ENCODE measurements at places on chromosomes 12 and 14.

- DNase-seq, result no peak
These were observed 56.2 kb downstream of the SSPN start for GRCh38 chr12:26251600-26251999.

- DNase-seq, result no peak
These were observed 6.9 kb downstream of the CFAP251 start for GRCh38 chr12:121925358-121925695.

DNA sequence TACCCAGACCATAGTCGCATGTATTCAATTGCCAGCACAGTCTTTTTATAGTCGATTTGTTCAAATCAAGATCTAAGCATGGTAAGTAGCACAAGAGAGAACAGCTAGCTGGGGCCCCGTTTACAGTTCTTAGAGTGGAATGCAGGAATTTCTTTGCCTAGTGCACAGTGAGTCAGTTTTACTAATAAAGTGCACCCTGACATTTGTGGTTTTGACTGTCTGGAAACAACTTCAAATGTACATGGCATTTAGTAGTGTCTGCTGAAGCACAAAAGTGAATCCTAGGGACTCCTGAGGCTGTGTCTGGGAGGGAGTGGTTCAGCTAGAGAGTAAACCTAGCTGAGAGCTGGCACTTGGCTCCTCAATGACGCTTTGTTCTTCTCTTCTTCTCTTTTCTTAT, 64.9 kb downstream of the TMX1 start:
- no peak for DNase-seq

- DNase-seq, result no peak
These were observed 143.6 kb downstream of the DUSP6 start for GRCh38 chr12:89208661-89209096.

DNA sequence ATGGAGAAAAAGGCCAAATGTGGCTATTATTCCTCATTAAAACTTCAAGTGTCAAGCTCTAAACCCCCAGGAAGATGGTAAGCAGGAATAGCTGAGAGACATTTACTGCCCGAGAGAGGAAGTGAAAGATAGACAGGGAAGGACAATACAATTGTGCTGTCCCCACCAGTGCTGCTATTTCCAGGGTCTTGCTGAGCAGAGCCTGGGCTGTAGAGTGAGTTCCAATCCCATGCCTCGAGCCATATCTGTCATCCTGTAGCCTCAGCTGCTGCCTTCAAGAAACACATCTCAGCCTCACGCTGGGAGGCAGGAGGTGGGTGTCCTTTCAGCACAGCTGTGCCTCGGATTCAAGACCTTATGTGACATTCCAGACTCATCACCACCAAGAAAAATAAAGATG, 114.0 kb downstream of the RPAP3 start:
- no peak for DNase-seq

DNA sequence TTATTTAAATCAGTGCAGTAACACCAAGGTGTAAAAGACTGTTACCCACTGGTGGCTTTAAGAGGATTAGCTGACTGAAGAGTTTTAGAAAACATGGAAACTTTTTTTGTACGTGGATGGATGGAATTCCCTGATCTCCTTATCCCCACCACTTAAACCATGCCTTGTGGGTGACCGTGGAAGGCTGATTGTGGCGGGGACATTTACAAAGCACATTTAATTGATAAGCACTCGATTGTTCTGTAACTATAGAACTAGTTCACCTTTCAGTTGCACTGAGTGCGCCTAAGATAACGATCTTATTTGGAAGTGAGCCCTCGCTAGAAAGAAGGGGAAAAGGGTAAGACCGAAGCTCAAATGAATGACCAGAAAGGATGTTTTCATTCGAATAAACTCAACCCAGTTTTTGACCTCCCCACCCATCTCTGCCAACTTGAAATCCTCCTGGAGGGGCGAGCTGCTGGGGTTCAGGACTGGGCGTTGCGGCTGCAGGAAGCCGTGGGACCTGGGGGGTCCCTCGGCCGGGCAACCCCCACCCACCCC, 688 bp upstream of the RASSF3 start:
- DNase-seq, result no peak

GRCh38 chr12:21911832-21912231, 29.4 kb downstream of the ABCC9 start:
- no peak for DNase-seq

- peak; percentile 94 for DNase-seq
These were observed at the start of gene PPTC7 for GRCh38 chr12:110583137-110584059. TSS of gene PPTC7 (minus strand) at chr12:110583318. CDS start at chr12:110583031, 287 bp downstream.

DNA sequence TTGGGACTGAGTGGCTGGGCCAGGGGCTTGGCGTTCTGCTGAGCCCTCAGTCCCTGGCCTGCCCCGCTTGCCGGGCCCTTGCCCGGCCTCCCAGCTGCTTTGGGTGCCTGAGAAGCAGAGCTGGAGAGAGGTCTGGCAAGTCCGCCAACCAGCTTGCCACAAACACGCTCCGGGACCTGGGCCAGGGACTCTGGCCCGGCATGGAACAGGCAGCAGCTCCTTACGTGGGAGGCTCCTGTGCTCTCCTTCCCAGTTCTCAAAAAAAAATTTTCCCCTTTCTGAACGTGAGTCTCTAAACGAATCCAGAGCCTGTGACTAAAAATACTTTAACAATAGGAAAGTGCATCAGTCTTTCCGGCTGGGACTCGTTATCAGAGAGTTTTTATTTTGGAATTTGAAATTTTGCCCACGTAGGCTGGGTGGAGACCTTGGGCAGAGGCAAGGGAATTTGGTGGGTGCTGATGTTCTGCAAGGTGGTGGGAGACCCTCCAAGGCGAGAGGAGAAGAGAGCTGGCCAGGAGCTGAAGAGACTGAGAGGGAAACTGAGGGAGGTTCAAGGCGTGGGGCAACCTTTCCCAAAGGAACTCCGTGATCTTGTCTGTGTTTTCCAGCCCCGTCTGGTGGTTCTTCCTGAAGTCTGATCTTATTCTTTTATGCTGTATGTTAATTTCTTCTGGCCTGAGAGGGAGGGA, 6.8 kb upstream of the NR4A1 start:
- DNase-seq, result no peak

GRCh38 chr12:125852116-125852515, 786.9 kb downstream of the AACS start:
- no peak for DNase-seq

DNA sequence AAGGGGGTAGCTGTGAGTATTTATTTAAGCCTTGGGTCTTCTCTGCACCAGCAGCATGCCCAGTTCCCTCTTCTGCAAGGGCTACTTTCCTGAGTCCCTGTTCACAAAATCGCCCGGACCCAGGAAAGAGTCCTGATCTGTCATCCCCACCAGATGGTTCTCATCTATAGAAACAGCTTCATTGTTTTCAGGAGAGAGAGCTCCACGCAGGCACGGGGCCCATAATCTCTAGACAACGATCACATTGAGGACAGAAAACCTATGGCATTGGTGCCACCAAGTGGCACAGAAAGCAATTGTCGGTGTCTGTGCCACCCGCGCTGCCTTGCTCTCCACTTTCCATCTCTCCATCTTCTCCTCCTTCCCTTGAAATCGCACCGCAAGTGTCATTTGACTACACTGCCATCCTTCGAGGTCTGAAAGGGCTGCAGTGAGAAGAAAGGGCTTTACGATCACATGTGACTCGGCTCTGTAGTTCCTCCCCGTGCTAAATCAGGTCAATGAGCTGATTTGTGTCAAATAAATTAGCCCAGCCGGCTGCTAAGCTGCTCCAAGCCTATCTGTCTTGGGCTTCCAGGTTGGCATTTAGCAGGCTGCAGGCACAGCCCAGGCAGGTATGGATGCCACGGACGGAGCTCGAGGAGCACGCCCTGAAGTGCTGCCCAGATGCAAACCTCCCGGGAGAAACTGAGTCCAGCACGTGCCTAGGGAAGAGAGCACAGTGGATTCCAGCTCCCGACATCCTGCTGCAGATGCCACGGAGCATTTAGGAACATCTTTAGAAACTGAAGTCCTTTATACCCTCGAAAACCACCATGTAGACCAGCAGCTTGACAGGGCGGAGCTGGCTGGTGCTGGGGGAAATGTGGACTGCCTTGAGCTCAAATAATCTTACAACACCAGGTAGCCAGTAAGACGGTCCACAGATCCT, 28.8 kb downstream of the SPRING1 start:
- DNase-seq, result peak; percentile 16

- DNase-seq, result peak; percentile 38
These were observed 36.6 kb downstream of the KRT80 start for GRCh38 chr12:52155048-52155868.

- no peak for DNase-seq
These were observed 151.6 kb downstream of the HELB start for GRCh38 chr12:66453844-66454243.

DNA sequence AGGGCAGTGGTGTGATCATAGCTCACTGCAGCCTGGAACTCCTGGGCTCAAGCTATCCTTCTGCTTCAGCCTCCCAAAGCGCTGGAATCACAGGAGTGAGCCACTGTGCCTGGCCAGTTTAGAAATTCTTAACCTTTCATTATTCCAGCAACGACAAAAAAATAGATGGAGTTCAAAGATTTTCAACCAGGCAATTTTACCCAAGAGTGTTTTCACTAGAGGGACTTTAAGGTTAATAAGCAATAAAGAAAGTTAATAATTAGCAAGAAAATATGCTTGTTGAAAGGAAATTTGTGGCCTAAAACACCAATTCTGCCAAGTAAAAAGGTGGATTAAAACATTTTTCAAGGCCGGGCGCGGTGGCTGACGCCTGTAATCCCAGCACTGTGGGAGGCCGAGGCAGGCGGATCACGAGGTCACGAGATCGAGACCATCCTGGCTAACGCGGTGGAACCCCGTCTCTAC, 14.8 kb downstream of the CDKL1 start:
- DNase-seq, result no peak

DNA sequence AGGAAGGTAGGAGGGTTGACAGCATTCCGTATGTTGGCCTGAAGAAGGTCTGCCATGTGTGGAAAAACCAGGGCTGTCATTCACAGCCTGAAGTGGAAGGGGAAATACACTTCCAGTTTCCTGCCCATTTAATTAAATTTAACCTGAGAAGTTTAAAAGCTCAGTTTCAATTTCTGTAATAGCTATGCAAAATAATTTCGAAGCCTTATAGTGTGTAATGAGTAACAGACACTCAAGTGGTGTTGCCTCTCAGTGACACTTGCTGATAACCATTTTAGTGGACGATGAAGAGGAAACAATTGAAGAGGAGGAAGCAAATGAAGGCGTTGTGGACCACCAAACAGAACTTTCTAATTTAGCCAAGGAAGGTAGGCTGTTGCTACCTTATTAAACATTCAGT, 44.8 kb downstream of the EP400 start:
- no peak for DNase-seq

GRCh38 chr12:80217011-80217535, 117.7 kb downstream of the OTOGL start:
- DNase-seq, result no peak

DNA sequence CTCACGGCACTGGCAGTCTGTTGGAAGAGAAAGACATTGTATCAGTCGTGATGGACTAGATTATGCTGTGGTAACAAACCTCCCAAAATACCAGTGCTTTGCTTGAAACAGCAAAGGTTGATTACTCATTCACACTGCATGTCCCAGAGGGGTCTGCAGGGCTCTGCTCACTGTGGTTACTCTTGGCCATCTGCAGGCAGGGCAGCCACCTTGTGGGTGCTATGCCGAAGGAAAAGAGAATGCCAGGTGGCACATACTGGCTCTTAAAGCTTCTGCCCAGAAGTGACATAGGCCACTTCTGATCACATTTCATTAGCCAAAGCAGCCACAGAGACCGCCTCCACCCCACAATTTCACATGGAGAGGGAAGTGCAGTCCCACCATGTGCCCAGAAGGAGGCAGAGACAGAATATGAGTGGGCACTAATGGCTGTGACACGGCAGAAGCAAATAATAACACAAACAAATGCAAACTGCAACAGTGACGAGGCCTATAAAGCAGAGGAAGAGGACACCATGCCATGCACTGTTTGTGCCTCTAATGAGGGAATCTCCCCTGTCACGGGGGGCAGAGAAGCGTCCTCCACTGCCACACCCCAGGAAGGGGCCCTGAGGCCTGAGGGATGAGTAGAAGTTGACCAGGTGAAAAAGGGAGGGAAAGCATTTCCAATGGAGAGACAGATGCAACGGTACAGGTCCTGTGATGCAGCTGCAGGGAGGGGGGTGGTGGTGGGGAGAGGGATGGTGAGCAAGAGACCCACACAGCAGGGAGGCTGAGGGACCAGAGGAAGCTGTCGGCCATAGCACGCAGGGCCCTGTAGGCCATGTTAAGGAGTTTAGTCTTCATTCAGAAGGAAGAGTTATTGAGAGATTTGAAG, 51.7 kb upstream of the KICS2 start:
- no peak for DNase-seq

DNA sequence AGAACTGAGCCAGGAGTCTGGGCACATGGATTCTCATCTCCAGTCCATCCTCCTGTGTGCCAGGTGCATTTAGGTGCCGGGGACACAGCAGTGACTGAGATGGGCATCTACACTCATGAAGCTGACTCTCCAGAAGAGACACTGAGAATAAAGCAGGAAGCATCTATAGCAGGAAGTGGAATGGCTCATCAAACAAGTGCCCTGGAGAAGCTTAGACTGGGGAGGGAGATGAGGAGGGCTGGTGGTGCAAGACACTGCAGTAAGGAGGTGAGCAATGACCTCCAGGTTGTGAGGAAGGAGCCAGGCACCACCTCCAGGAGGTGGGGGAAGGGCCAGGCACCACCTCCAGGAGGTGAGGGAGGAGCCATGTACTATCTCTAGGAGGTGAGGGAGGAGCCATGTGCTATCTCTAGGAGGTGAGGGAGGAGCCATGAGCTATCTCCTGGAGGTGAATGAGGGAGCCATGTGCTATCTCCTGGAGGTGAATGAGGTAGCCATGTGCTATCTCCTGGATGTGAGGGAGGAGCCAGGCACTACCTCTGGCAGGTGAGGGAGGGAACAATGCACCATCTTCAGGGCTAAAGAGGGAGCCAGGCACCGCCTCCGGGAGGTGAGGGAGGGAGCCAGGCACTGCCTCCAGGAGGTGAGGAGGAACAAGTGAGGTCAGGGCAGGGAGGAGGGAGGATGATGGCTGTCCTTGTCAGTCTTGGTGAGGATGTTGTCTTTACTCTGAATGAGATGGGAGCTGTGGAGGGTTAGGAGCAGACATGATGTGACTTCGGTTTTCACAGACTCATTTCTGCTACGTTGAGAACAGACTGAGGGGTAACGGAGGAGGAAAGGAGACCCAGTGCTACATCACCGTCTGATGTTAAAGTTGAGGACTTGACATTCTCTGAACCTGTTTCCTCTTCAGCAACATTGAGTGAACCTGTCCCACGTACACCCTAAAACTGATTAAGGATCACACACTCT, 961.9 kb upstream of the TMEM132C start:
- no peak for DNase-seq

DNA sequence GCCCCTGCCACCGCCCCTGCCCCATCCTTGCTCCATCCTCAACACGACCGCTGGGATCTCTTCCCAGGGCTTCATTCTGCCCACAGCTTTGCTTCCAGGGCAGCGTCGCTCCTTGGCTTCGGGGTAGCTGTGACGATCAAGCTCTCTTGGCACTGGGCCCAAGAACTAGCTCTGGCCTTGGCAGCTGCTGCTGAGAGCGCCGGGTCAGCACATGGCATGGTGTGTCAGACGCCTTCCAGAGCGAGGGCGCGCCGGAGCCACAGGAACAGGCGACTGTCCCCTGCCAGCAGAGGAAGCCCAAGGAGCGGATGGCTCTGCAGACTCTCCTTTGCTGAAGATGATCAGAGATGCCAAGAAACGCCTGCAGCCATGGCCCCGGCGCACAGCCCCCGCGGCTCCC, 15.9 kb downstream of the RAB35 start:
- DNase-seq, result no peak

- no peak for DNase-seq
These were observed 29.4 kb downstream of the PTPRR start for GRCh38 chr12:70890895-70891832.

- no peak for DNase-seq
These were observed 37.0 kb upstream of the GALNT9 start for GRCh38 chr12:132366341-132366861.

Data from stimulated activated CD4-positive, alpha-beta T cell treated with anti-CD3 and anti-CD28 coated beads, Interleukin-15, amount 100 ng/mL, for 1 hour (primary cell).